ENCODE measurements at places on chromosomes 2 and 18.

- DNase-seq = no peak
Measured at GRCh38 chr18:13427354-13427753, 208.8 kb downstream of the LDLRAD4 start.

GRCh38 chr2:115234186-115234585 lies 791.7 kb downstream of the DPP10 start:
- DNase-seq = no peak

DNA sequence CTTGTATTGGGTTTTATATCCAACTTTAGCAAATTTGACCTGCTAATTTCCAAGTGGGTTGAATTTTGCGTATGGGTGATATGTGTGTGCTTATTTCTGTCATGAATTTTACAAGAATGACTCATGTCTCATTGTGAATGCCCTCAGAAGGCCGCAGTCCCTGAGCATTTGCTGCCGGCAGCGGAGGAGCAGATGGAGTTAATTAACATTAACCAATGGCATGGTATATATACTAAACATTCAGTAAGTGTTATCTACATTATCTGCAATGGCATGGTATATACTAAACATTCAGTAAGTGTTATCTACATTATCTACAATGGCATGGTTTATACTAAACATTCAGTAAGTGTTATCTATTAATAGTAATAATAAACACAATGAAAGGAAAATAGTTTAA lies 90.1 kb downstream of the DOK6 start:
- peak; percentile 74 for DNase-seq

DNA sequence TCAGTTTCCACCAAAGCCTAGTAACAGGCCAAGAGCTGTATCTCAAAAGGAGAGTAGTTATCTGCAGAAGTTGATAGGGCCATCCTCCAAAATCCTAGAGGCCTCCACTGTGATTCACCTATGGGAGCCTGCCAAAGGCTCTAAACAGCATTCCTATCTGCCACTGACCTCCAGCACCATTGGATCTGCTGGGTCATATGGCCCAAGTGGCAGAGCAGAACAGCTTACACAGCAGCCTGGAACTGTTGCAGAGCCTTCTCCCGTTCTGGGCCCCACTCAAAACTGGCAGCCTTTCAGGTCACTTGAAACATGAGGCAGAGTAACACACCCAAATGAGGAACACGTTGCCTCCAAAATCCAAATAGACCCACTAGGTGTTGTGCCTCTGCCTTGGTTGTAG lies 345.2 kb upstream of the RND3 start:
- peak; percentile 9 for DNase-seq

DNA sequence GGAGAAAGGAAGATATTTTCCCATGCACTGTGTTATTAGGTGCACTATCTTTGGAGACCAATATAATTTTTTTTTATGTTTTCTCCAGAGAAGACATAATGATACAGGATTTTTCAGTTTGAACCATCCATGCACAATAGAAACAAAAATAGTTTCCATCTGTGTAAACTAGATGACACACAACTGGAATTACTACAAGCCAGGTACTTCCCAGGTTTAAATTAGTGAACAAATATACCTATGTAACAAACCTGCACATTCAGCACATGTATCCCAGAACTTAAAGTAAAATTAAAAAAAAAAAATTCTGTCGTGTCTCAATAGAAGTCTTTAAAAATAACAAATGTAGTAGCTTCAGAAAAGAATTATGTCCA lies 1616.8 kb upstream of the ACVR2A start:
- no peak for DNase-seq

- no peak for DNase-seq
Measured at GRCh38 chr2:209463226-209463625, 39.4 kb downstream of the MAP2 start.

All from AG08396 (cell line).